ENCODE measurements at places on chromosomes 12 and 14.

DNA sequence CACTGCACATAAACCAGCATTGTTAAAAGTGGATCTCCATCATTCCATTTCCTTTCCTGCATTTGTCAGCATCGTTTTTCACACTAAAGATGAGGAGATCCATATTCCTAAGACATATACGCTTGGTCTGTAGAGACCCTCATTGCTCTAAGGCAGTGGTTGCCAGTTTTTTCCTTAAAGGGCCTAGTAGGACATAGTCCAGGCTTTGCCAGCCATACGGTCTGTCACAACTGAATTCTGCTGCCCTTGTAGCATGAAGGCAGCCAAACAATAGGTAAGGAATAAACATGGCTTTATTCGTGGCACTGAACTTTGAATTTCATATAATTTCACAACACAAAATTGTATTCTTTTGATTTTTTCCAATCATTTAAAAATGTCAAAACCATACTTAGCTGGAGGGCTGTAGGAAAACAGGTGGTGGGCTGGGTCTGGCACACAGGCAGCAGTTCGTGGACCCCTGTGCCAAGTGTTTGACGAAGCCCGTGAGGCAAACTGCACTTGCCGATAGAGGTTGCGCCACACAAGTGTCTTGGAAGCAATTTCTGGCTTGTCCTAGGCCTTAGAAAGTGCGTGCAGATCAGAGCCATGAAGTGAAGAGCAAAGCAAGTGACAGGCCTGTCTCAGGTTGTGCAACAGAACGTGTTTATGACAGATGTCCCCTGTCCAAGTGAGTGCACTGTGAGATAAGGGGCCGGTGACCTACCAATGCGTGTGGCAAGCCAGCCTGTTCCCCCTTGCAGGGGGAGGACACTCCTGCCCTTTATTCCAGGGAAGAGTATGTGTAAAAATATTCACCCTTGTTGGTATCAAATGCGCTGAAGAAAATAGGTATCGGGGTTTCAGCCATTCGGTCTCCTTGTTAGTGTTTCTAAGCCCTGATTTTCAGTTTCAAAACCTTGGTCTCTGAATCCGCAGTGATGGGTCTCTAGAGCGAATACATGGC is 916 bp upstream of the CHPT1 start:
- peak; percentile 37 for DNase-seq

- DNase-seq: no peak
Observed at GRCh38 chr12:78081590-78082314, 251.1 kb downstream of the NAV3 start.

DNA sequence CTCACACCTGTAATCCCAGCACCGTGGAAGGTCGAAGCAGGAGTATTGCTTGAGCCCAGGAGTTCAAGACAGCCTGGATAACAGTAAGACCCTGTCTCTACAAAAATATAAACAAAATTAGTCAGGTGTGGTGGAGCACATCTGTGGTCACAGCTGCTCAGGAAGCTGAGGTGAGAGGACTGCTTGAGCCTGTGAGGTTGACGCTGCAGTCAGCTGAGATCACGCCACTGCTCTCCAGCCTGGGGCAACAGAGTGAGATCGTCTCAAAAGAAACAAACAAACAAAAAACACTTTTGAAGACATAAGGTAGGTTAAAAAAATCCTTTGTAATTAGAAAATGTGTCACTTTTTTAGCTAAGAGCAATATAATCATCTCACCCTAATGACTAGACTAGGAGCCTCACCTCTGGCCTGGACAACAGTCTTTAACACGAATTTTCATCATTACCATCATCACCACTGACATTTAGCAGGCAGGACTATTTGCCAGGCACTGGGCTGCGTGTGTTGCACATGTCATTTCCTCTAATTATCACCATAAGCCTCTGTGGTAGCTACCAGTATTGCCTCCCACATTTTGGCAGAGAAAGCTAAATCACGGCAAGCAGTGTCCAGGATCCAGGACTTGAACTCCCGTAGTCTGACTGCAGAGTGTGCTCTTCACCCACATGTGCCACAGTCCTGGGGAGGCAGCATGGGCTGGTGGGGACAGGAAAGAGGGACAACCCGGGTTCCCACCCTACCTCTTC is 4.6 kb upstream of the SYCP3 start:
- no peak for DNase-seq

DNA sequence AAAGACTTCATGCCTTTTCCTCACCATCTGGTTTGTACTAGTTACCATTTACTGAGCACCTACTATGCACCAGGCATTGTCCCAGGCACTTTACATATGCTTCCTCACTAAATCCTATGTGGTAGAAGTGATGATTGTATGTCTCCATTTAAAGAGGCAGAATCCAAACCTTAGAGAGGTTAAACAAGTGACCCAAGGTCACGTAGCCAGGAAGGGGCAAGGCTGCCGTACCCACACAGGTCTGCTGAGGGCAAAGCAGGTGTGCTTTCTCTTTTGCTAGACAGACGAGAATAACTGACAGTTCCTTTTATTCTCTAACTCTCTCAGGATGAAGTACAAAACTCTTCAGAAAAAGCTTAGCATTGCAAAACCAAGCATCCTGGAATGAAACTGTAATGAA is 235.2 kb upstream of the SRRM4 start:
- no peak for DNase-seq
